ENCODE measurements at places on chromosomes 6 and 20.

- H3K4me3 ChIP-seq: no peak overlapping the region
- H3K4me1 ChIP-seq: no peaks in the 10 kb centered on the region
- no peaks in the 10 kb centered on the region for H3K36me3 ChIP-seq
- no peaks in the 10 kb centered on the region for H3K27me3 ChIP-seq
- H3K27ac ChIP-seq: no peak overlapping the region
- no peak for DNase-seq
Observed at GRCh38 chr20:13928901-13929300, 61.5 kb downstream of the SEL1L2 start.

DNA sequence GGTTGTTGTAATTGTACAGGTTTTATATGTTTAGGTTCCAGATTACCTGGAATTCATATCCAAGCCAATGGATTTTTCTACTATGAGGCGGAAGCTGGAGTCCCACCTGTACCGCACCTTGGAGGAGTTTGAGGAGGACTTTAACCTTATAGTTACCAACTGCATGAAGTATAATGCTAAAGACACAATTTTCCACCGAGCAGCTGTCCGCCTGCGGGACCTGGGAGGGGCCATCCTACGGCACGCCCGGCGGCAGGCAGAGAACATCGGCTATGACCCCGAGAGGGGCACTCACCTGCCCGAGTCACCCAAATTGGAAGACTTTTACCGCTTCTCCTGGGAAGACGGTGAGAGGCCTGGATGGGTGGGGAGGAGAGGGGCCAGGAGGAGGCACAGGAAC lies 13.6 kb downstream of the BRPF3 start:
- no peak overlapping the region for H3K4me3 ChIP-seq
- DNase-seq: no peak
- H3K4me1 ChIP-seq: no peaks in the 10 kb centered on the region

- no peak overlapping the region for H3K27ac ChIP-seq
- H3K4me3 ChIP-seq: no peak overlapping the region
- H3K27me3 ChIP-seq: no peaks in the 10 kb centered on the region
Observed at GRCh38 chr6:33824461-33825154, 20.8 kb upstream of the MLN start.

- no peak overlapping the region for H3K27ac ChIP-seq
- H3K4me1 ChIP-seq: no peaks in the 10 kb centered on the region
- no peaks in the 10 kb centered on the region for H3K27me3 ChIP-seq
- no peaks in the 10 kb centered on the region for H3K36me3 ChIP-seq
- no peak overlapping the region for H3K4me3 ChIP-seq
- DNase-seq: no peak
Observed at GRCh38 chr6:167424060-167424673, 99.3 kb downstream of the TTLL2 start.

DNA sequence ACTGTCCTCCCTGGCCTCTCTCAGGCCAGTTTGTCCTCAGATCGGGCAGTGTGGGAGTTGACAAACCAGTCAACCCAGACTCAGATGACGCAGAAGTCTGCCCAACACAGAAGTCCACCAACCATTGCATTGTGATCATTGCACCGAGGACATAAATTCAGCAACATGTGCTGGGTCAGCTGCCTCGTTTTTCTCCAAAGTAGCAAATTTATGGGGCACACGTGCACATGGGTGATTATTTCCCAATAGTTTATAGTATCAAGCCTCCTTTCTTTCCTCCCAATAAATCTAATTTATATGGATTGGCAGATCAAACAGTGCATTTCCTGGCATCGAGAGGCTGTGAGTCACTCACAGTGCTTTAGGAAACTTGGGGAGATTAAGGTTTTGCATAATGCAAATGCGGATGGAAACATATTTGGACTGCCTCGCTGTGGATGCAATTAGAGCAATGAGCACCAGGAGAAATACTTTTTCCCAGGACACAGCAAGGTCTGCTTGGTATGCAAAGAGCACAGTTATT lies 413.7 kb upstream of the SULF2 start:
- no peaks in the 10 kb centered on the region for H3K4me1 ChIP-seq
- no peaks in the 10 kb centered on the region for H3K27me3 ChIP-seq
- H3K4me3 ChIP-seq: no peak overlapping the region
- no peak for DNase-seq
- H3K27ac ChIP-seq: no peak overlapping the region

DNA sequence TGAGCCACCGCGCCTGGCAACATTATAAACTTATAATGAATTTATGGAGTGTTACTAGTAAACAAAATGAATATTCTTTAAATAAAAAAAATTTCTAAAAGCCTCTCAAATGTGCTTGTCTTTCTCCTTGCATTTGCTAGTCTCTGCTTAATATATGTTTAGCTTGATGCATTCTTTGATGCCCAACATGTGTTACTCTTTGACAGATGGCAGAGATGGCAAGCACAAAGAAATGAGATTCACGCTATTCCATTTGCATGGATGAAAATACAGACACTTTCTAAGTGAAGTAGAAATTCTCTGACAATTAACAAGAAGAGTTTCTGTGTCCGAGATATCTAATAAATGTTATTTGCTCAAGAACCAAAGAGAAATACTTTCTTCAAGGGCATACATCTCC lies 30.1 kb downstream of the DCDC2 start:
- DNase-seq: no peak
- no peaks in the 10 kb centered on the region for H3K36me3 ChIP-seq
- no peak overlapping the region for H3K27ac ChIP-seq
- H3K4me3 ChIP-seq: no peak overlapping the region
- no peaks in the 10 kb centered on the region for H3K27me3 ChIP-seq

DNA sequence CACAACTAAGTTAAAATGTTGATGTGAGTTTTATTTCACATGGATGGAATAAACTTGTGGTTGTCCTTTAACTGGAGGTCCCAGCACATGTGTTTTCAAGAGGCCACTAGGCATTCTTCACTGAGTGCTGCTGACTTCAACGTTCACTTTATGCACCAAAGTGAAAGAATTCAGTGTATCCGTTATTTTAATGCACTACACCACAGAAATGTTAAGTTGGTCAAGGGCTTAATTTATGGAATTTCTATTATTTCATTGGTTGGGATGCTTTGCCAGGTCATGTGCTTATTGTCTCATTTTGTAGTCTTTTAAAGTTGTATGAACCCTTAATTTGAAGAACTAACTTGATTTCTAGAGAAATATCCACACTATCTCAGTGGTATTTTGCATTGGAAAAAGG lies 106.4 kb downstream of the PPP1R14C start:
- no peaks in the 10 kb centered on the region for H3K36me3 ChIP-seq
- no peak overlapping the region for H3K4me3 ChIP-seq
- DNase-seq: no peak
- H3K27ac ChIP-seq: no peak overlapping the region
- no peaks in the 10 kb centered on the region for H3K27me3 ChIP-seq

DNA sequence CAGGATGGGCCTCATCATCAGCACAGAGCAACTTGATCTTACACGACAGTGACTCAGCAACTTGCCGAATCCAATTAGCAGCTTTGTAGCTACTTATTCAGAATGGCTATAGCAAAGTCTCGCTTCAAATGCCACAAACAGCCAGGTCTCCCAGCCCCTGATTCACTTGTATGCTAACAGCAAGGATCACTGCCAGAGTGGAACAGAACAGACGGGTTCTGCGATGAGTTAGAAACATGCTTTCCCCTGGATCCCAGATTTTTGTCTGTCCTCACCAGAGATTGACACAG lies 254.4 kb downstream of the NRN1 start:
- no peak overlapping the region for H3K4me3 ChIP-seq
- H3K27ac ChIP-seq: no peak overlapping the region
- H3K4me1 ChIP-seq: no peaks in the 10 kb centered on the region
- H3K36me3 ChIP-seq: no peaks in the 10 kb centered on the region

DNA sequence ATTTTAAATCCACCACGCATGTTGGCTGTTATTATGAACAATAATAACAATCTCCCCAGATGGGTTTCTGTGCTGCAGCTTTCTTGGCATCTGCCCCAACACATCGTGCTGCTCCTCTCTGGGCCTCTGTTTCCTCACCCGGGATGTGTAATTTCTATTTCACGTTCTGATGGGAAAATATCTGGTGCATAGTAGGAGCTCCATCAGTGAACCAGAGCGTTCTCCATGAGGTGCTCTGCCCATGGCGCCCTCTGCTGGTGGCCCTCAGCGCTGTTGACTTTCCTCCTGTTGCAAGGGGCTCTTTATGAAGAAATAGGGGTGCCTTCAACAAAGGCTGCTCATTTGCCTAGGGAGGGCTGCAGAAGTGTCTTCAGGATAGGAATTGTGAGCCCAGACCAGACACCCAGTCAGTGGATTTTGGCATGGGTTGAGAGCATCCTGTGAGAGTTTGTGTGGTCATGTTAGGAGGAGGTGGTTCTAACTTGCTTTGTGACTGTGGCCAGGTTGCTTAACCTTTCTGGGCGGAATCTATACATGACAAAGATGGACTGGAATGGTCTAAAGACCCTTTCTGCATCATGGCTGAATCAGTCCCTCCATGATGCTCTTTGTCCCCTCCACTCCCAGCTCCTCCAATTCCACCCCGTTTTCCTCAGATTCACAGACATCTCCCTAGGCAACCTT lies 8.1 kb downstream of the SCRT2 start:
- H3K27me3 ChIP-seq: no peaks in the 10 kb centered on the region
- no peaks in the 10 kb centered on the region for H3K4me1 ChIP-seq
- H3K4me3 ChIP-seq: no peak overlapping the region
- no peak overlapping the region for H3K27ac ChIP-seq

DNA sequence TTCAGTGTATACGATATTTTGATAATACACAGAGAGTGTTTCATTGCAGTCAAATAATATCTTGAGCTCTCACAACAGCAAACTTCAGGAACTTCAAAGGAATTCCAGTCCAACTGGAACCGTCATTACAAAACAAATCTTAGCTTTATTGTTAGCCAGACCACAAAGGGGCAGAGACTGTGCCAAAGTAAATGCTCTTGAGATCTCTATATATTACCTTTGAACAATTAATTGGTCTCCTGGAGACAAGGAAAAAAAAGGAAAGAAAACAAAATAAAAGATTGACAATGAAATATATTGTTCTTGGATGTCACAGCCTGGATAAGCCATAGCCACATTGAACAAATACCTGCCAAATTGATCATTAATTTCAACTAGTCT lies 70.0 kb downstream of the FOXC1 start:
- no peaks in the 10 kb centered on the region for H3K36me3 ChIP-seq
- DNase-seq: no peak
- H3K27ac ChIP-seq: no peak overlapping the region
- H3K4me3 ChIP-seq: no peak overlapping the region
- no peaks in the 10 kb centered on the region for H3K27me3 ChIP-seq
- H3K4me1 ChIP-seq: peaks cover 21% of the 10 kb centered on the region

DNA sequence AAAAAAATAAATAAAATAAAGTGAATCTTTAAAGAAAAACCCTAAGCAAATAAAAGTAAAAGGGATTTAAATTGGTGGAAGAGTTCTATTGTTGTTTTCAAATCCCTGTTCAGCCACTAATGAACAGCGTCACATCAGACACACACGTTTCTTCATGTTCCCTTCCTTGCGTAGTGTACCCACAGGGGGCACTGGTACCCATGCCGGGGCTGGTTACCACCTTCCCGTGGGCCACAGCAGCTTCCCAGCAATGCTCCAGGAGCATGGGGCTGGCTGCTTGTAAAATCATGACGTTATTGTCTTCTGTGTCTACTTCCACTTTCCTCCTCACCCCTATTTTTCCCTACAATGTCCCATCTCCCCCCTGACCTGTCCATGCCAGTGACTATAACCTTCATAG lies 988.7 kb downstream of the KIF16B start:
- no peaks in the 10 kb centered on the region for H3K36me3 ChIP-seq
- H3K4me1 ChIP-seq: no peaks in the 10 kb centered on the region
- no peak overlapping the region for H3K27ac ChIP-seq
- H3K4me3 ChIP-seq: no peak overlapping the region
- no peak for DNase-seq

- no peak for DNase-seq
- no peak overlapping the region for H3K27ac ChIP-seq
- H3K27me3 ChIP-seq: no peaks in the 10 kb centered on the region
- H3K4me3 ChIP-seq: no peak overlapping the region
- H3K4me1 ChIP-seq: peaks cover 9% of the 10 kb centered on the region
- no peaks in the 10 kb centered on the region for H3K36me3 ChIP-seq
Observed at GRCh38 chr20:10790013-10790412, 116.2 kb upstream of the JAG1 start.

DNA sequence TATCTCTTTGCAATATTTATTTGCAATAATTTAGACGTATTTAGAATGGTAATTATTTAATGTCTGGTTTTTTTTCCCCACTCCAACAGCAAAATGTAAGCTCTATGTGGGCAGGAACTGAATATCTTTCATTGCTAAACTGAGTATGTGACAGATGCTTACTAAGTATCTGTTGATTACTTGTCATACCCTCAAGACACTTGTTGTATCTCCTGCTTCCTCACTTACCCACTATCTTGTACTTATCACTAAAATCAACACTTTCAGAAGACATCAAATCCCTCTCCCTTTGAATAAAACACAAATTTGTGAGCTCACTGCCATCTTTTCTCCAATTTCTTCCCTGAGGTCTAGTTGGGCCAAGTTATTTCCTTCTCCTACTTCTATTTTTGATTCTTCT lies 30.3 kb downstream of the PPIL4 start:
- no peaks in the 10 kb centered on the region for H3K4me1 ChIP-seq
- no peaks in the 10 kb centered on the region for H3K27me3 ChIP-seq
- DNase-seq: no peak
- H3K36me3 ChIP-seq: peaks cover under 1% of the 10 kb centered on the region
- no peak overlapping the region for H3K4me3 ChIP-seq

- no peaks in the 10 kb centered on the region for H3K36me3 ChIP-seq
- no peaks in the 10 kb centered on the region for H3K27me3 ChIP-seq
- H3K4me3 ChIP-seq: no peak overlapping the region
- no peaks in the 10 kb centered on the region for H3K4me1 ChIP-seq
Observed at GRCh38 chr6:167291623-167292300, 647 bp downstream of the UNC93A start.

DNA sequence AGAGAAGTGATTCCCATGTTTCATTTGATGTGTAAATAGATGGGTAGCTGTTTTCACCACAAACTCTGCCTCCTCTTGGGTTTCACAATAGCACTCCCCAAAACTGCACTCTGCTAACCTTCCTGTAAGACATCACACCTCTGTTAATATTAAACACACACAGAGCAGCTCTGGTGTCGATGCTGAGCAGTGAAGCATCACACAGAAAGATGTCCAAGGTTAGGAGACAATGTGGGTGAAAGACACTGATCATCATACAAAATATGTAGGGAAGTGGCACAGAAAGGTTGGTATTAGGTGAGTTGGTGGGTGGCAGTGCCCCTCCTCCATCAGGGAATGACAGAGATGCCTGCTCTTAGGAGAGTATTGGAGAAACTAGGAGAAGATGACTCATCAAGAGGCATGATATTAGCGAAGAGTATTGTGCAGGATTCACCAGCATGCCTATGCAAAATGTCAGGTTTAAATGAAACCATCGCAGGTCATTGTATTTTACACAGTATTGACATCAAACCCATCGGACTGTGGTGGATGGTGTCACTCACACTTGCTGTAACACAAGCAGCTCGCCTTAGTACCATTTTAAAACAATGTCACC lies 199.7 kb downstream of the TBXT start:
- no peak overlapping the region for H3K27ac ChIP-seq
- H3K36me3 ChIP-seq: no peaks in the 10 kb centered on the region
- no peaks in the 10 kb centered on the region for H3K27me3 ChIP-seq
- H3K4me1 ChIP-seq: no peaks in the 10 kb centered on the region

GRCh38 chr6:80523010-80523409 lies 416.5 kb downstream of the BCKDHB start:
- no peaks in the 10 kb centered on the region for H3K27me3 ChIP-seq
- no peak overlapping the region for H3K27ac ChIP-seq
- no peaks in the 10 kb centered on the region for H3K36me3 ChIP-seq
- no peak for DNase-seq
- H3K4me3 ChIP-seq: peak overlapping the region; percentile 61
- peaks cover 6% of the 10 kb centered on the region for H3K4me1 ChIP-seq
